ENCODE measurements at places on chromosomes 5 and 9.

DNA sequence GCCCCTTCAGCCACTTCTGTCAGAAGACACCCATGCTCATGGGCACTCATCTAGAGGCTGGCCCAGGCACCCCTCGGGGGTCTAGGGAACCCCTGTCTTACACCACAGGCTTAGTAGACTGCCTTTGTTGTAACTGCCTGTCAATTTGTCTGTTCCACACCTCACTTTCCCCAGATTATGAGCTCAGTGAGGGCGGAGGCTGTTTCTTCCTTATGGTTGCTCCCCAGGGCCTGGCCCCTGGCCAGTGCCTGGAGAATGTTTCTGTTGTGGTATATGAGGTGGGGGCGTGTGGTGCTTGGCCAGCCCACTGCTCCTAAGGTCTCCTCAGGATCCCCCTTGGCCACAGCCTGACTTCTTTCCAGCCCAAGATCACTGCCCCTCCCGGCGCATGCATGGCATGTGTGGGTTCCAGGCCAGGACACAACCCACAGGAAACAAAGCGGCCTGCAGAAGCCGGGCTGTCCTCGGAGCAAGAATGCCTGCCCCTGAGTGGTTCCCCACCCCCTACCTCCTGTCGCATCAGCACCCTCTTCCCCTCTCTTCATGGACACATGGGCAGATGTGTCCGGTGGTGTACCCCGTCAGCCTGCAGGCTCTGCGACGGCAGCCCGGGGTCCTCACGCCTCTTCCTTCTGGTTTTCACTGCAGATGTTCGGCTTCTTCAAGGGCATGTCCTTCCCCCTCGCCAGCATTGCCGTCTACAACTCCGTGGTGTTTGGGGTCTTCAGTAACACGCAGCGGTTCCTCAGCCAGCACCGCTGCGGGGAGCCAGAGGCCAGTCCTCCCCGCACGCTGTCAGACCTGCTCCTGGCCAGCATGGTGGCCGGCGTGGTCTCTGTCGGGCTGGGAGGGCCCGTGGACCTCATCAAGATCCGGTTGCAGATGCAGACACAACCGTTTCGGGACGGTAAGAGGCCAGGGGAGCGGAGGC, 17.7 kb downstream of the SLC25A48 start:
- no peak for DNase-seq

GRCh38 chr5:24272741-24273140, 372.0 kb downstream of the CDH10 start:
- DNase-seq: no peak

- DNase-seq: no peak
Measured at GRCh38 chr5:95761771-95762651, 30.9 kb downstream of the RHOBTB3 start.

DNA sequence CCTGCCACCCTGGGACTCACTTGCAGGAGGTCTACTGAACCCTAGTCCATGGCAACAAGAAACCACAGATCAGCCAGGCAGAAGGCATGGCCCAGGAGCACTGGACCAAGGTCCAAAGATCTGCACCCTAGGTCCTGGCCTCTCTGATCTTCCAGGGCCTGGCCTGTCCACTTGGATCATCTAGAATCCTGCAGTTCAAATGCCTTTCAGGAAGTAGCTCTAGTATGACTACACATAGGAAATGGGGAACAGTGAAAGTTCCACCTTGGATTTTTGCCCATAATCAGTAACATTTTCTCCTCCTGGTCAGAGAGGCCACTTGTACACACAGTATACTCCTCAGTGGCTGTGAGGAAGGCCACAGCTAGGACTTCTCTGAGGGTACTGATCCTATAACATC, 11.5 kb downstream of the ANXA6 start:
- DNase-seq: no peak

DNA sequence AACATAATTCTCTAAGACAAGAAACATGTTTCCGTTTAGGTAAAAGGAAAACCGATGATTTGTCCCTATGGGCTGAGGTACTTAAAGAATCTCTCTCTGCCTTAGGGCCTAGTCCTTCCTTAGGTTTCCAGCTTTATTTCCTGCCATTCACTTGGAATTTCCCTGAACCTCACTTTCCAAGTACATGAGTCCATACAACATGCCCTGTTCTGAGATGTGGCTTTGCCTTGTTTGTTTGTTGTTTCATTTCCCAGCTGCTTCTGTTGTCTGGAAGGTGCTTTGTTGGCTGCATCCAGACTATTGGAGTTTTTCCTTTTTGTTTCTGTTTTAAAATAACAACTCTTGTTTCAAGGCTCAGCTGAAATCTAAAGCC, 95.2 kb downstream of the ALDH1A1 start:
- DNase-seq: no peak

GRCh38 chr5:149046196-149046829, 16.5 kb downstream of the SH3TC2 start:
- no peak for DNase-seq

- no peak for DNase-seq
Measured at GRCh38 chr5:167964529-167964928, 326.9 kb upstream of the WWC1 start.

GRCh38 chr5:59099995-59100345, 517.1 kb downstream of the RAB3C start:
- no peak for DNase-seq

- no peak for DNase-seq
Measured at GRCh38 chr9:104835161-104835560, 71.2 kb downstream of the NIPSNAP3B start.

GRCh38 chr9:123346026-123346425, 10.0 kb upstream of the CRB2 start:
- DNase-seq: no peak

DNA sequence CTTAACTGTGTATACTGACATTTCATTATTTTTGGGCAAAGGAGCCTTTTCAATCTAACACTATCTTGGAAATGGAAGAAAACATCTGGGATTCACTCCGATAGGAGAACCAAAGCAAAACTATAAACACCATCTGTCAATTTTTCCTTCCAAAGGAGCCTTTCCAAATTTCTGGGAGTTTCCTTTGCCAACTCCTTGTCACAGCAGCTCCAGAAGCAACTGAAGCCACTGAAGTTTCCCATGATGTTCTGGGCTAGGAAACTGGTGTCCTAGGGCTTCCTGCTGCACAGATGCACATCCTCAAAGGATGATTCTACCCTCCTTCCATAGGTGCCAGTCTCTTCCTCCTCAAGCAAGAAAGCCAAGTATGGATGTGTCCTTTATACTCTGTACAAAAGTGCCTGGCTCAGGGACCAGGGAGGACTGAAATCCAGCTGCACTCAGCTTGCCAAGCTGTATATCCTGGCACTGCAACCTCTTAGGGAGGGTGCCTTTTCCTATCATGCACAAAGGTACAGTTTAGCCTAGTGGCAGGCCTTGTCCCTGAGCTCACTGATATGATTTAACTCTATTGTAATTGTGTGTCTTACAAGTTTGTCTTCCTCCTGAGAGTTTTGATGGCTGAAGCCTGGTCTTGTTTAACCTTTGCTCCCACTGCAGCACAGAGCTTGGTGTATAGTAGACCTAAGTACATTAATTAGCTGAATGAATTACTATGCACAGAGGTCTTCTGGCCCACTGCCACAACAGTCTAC, 8.4 kb upstream of the UBAP1 start:
- DNase-seq: no peak

DNA sequence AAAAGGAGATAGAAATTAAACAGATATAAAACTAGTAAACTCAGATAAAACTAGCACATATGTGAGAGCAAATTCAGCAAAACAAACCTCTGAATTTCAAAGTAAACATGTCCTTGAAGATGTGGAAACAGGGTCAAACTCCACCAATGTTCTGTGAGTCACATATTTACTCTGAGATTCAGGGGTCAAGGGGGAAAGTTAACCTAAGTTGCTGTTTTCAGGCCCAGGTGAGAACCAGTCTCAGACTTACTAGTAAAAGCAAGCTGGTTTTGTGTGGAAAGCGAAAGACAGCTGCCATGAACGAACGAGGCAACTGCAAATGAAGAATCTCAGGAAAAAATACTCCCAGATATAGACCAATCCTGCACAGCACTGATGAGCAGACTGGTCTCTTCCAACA, 29.0 kb downstream of the PSMB7 start:
- DNase-seq: no peak

DNA sequence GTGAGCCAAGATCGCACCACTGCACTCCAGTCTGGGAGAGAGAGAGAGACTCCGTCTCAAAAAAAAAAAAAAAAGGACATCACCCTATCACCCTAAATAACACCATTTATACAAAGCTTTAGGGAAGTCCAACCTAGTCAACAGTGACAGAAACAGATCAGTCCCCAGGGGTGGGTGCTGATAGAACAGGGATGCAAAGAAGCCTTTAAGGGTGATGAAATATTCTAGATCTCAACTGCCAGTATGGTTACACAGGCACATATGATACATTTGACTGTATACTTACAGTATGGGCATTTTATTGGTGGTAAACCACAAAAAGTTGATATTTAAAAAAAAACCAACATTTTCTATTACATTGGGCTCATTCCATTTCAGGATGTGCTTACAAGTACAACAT, 4.8 kb downstream of the RETREG1 start:
- no peak for DNase-seq

DNA sequence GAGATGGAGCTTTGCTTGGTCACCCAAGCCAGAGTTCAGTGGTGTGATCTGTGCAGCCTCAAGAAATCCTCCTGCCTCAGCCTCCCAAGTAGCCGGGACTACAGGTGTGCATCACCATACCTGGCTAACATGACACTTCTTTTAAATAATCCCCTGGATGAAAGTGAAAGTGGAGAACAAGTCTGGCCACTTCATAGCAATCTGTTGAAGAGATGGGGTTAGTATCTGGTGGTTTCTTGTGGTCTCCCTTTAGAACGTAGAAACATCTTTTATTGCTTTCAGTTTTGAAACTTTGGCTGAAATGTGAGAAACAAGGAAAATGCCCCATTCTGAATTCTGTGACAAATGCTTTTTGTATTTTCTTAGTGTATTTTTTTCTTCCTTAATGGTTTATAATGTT, 452.5 kb upstream of the RIOK2 start:
- DNase-seq: no peak

- DNase-seq: no peak
Measured at GRCh38 chr5:10046676-10047075, 203.0 kb downstream of the ATPSCKMT start.

DNA sequence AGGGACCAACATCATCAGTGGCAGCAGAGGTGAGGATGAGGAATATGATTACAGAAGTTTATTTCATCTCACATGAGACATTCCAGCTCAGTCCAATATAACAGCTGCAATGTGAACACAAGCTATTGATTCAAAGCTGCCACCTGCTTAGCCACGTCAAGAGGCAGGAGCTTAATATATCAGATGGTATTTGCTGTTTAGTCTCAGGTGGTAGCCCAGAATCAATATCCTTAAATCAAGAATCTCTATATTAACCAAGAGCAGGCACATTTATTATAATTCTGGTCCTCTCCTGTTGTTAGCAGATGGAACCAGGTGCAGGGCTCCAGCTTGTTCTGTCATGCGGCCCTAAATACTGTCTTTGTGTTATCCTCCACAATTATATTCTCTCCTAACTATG, 431.6 kb downstream of the ICE1 start:
- no peak for DNase-seq

DNA sequence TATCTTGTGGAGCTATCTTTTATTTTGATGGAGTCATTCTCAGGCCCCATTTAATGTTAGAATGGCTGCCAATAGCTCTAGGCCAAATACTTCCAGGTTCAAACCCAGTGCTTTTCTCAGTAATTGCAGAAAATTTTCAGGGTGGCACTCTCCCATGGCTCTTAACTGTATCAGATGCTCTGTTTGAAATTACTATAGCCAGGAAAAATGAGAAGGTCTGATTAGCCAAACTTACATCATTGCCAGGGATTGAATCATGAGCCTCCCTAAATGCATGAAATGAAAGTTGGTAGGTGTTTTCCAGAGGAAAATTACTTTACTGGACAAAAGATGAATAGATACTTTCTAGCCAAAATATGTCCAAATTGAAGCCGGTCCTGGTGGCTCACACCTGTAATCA, 404.8 kb downstream of the MAT2B start:
- no peak for DNase-seq

DNA sequence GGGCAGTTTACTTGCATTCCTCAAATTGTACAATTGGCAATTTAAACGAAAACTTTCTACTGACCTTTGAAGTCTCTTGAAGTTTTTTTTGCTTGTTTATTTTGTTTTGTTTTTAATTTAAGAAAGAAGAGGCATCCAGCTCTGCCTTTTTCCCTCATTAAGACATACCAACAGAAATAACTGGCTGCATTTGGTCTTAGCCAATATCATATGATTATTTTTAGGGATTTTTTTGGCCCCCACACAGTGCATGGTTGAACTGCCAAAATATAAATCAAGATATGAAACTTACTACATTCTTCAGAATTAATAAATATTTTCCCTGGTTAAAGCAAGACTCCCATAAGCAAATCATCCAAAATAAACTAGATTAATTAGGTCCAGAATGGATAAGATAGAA, 79.4 kb downstream of the ALDH1A1 start:
- no peak for DNase-seq

GRCh38 chr5:33631786-33632185, 191.0 kb downstream of the TARS1 start:
- no peak for DNase-seq

- no peak for DNase-seq
Measured at GRCh38 chr5:61586096-61587084, 254.3 kb downstream of the ZSWIM6 start.

GRCh38 chr5:135429301-135430134, 17.6 kb downstream of the DCANP1 start:
- no peak for DNase-seq

DNA sequence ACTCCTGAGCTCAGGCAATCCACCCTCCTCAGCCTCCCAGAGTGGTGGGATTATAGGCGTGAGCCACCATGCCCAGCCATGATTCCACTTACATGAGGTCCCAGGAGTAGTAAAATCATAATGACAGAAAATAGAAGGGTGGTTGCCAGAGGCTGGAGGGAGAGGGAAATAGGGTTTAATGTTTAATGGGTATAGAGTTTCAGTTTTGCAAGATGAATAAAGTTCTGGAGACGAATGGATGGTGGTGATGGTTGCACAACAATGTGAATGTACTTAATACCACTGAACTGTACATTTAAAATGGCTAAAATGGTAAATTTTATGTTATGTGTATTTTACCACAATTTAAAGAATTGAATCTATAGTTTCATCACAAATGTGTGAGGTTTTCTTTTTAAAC, 146.5 kb upstream of the ABCA1 start:
- no peak for DNase-seq

DNA sequence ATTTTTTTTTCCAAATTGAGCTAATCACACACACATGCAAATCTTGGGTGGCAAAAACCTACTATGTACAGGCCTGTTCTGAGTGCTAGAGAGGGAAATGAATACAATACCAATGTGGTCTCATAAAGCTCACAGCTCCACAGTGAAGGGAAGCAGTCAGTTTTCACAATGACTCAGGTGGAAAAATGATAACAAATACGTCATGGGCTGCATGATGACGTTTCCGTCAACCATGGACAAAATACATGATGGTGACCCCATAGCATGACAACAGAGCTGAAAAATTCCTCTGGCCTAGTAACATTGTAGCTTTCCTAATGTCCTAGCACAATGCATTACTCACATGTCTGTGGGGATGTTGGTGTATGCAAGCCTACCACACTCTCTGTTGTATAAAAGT, 252.5 kb downstream of the TRIM32 start:
- no peak for DNase-seq
